ENCODE measurements at places on chromosomes 11 and 22.

GRCh38 chr11:65434667-65435410 lies 12.2 kb downstream of the NEAT1 start:
- no peak for DNase-seq

GRCh38 chr22:37018815-37019308 lies 385 bp downstream of the TST start:
- DNase-seq = peak; percentile 31

DNA sequence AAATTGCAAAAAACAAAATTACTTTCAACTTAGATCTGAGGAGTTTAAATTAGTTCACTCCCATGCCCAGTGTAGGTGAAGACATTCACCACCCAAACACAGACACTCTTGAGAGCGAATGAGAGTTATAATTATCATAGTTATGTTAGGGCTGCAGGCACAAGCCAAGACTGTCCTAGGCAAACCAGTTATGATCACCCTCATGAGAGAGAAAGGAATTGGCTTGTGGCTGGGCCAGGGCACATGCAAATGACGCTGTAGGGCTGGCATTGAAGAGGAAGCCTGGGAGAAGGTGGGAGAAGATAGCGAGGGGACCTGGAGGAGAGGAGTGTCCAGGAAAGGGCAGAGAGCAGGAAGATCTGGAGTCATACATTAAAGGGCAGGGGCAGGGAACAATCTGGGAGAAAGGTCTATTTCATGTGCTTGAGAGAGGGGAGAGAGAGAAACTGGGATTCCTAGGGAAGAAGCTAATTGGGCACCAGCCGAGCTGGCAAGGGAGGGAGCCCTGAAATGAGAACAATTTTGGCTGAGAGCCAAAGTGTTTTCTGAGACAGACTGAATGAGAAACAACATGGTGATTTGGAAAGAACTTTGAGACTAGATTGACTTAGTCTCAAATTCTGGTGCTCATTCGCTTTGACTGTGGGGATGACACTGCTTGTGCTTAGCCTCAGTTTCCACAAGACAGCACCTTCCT lies 279.9 kb downstream of the KIRREL3 start:
- no peak for DNase-seq

DNA sequence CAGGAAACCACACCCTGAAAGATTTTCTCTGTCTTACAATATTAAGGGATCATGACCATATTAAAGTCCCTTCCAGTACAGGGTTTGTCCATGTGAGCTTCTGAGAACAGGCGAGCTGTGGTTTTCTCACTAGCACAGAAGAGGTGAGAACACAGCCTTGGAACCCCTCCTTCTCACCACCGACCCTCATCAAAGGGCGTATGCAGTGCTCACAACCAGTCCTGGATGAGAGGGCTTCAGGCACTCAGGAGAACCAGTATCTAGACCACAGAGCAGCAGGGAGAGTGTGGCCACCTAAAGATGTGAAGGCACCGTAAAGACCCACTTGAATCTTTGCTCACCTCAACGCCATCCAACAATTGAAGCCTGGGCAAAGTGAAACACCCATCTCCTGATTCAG lies 397.0 kb downstream of the ETS1 start:
- DNase-seq = no peak

GRCh38 chr22:43235445-43236409 lies 48.8 kb upstream of the TTLL12 start:
- no peak for DNase-seq

GRCh38 chr22:47976219-47976618 lies 1213.8 kb downstream of the TBC1D22A start:
- no peak for DNase-seq

- no peak for DNase-seq
Observed at GRCh38 chr11:17588166-17588565, 41.1 kb downstream of the OTOG start.

GRCh38 chr11:6565988-6566703 lies 37.3 kb downstream of the RRP8 start:
- DNase-seq = no peak

GRCh38 chr11:62573006-62573591 lies 592 bp downstream of the EEF1G start:
- no peak for DNase-seq

GRCh38 chr11:68980776-68981065 lies at the start of gene MRGPRD:
Gene MRGPRD, minus strand, starts transcription at chr11:68980986. Its CDS starts 0 bp downstream, at chr11:68980986.
- no peak for DNase-seq

GRCh38 chr22:17199003-17199731 lies 20.1 kb downstream of the ADA2 start:
- peak; percentile 61 for DNase-seq

- no peak for DNase-seq
Observed at GRCh38 chr11:3010004-3010403, 17.9 kb upstream of the NAP1L4 start.

Data from astrocyte (in vitro differentiated cells and primary cell).